Midbrain (tissue), 1 donor: ENCODE measurements at places on chromosomes 5 and 9.

GRCh38 chr5:178120607-178121357, 7.5 kb downstream of the N4BP3 start:
- DNase-seq = peak; percentile 8

DNA sequence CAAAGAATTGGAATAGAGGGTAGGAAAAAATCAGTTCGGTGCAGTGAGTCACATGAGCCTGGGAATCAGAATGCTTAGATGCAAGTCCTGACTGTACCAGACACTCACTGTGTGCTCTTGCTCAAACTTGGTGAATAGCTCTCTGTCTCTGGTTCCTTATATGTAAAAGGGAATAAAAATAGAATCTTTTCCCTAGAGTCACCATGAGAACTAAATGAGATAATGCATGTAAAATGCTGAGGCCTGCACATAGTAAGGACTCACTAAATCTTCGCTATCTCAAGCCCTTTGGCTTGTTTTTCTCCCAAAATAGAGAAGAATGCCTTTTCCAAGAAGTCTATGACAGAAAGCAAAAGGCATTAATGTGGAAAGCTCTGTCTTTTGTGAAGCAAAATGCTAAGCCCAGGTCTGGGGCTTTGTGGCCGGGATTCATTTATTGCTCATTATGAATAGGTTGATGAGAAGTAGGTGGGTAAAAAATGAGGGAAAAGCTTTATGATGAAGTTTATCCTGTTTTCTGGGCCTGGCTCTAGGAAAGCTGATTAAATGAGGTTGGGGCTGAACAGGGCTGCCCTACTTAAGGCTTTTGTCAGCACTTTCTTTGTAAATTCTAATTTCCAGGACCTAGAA, 483.3 kb downstream of the DMAC1 start:
- no peak for DNase-seq

DNA sequence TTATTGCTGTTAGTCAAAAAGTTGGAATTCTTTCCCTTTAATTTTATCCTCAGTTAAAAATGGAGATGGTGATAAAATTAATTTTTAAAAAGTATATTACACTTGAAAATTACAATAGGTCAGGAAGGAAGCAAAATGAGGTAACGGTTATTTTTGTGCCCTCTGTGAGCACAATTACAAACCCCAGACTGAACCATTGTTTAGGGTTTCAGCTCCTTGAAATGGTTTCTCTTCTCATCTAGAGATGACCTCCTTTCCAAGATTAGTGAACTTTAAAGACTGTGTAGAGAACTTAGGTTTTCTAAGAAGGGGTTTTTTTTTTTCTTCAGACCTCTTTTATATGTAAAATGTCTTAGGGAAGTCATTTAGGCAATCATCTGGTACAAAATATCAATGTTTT, 126.2 kb upstream of the CHD1 start:
- no peak for DNase-seq

DNA sequence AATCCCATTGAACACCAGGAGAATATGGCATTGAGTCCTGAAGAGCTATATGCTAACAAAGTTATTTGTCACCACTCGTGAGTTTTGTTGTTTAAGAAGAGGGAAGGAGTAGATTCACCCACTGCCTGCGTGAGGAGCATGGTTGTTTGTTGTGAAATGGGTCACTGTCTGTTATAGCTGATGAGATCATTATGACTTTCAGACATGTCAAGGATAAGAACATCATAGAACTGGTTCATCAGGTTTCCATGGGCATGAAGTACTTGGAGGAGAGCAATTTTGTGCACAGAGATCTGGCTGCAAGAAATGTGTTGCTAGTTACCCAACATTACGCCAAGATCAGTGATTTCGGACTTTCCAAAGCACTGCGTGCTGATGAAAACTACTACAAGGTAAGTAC, 76.9 kb downstream of the SYK start:
- no peak for DNase-seq

- DNase-seq = no peak
These were observed 2308.8 kb upstream of the ACO1 start for GRCh38 chr9:30075451-30076199.

GRCh38 chr9:84304166-84304565, 36.4 kb downstream of the SLC28A3 start:
- peak; percentile 15 for DNase-seq

GRCh38 chr5:147413266-147413665, 96.6 kb downstream of the DPYSL3 start:
- DNase-seq = no peak
